ENCODE measurements at places on chromosomes 1 and 21.
A peak's percentile ranks its signal among the peaks of the same experiment; 100 is the strongest.

DNA sequence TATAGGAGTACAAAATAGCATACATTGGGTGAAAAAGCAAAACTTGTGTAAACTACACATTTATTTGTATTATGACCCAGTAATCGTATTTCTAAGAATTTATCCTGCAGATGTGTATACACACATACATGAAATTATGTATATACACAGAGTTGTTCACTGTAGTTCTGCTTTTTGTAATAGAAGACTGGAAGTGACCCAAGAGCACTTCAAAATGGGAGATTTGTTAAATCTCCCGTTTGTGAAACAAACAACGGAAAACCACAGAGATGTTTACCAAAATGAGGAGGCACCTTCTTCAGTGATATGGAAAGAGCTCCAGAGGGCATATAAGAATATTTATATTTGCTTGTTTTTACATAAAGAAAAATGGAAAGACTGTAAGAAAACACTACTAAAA lies 18.0 kb upstream of the MNDA start:
- DNase-seq: no peak

DNA sequence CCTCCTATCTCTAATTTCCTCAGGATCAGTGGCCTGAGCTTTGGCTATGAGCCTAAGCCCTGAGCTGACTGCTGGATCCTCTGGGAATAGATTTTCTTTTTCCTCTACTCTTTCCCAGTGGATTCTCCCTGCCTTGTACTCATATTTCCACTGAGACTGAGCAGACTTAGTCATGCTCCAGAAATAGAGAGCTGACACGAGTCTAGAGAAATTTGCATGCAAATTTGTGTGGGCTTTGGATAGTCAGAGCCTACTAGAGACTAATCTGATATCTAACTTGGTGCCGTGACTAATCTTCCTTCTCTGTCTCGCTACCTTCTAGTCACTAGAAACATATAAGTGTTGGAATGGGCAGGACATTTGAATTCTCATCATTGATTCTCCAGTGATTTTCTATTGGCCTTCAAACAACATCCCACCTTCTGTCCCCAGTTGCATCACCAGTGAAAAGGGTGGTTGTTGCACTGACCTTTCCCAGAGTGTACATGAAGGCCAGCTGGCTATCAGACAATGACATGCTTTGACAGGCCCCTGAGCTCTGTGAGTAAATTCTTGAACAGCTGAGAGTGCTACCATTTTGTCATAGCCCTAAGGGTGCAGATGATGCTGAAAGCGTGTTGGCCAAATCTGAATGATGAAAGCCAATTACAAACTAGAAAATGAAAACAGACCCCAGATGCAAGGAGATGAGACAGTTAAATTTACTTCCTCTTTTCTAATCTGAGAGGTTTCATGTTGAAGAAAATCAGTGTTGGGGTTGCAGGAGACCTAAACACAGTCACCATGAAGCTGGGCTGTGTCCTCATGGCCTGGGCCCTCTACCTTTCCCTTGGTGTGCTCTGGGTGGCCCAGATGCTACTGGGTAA lies at the start of gene FCRLA:
Gene FCRLA, plus strand, starts transcription at position 748 of the 866 bp plus-strand sequence. Its CDS starts 36 bp downstream, at position 784.
- peak; percentile 97 for DNase-seq

GRCh38 chr1:85976516-85977205 lies 179.9 kb downstream of the COL24A1 start:
- no peak for DNase-seq

DNA sequence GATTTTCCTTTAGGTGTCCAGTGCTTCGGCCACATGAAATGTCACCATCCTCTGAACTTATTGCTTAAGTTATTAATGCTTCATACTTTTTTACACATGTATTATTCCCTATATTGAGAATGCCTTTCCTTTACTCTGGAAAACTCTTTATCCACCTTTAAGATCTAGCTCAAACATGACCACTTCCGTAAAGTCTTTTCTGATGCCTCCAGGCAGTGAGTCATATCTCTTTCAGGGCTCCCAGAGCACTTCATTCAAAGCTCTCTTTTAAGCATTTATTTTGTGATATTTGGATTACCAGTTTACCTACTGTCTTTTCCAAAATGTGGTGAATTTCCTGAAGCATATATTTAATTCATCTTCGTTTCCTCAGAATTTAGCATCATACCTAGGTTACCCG lies 178.9 kb downstream of the HS2ST1 start:
- no peak for DNase-seq

DNA sequence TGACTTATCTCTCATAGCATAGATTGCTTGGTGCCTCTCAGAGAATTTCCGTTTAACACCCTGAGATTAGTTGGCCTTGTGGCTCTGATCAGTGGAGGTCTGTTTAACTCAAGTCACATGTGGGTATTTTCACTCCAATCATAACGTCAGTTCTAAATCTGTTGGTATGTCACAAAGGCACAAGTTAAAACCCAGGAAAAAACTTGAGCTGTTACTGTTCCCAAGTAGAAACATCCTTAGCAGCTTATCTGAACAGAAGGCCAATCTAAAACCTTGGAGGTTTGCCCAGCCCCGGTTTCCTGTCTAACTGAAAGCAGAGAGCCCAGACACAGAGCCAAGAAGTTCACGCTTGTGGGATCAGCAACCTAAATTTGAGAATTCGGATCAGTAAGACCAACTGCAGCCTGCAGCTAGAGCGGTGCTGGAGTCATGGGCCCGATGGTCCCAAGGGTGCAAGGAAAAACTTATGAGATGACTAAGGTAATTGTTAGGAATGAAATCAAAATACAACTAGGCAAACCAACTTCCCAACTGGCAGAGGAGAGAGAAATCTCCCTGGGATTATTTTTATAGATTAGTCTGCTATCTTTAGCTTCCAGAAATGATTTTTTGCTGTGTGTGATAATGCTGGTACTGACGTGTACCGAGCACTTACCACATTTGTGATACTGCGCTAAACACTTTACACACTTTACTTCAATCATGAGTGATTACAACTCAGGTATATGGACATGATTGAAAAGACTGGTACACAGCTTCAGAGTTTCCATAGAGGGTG lies 90.2 kb upstream of the C1orf21 start:
- DNase-seq: peak; percentile 100

GRCh38 chr1:206722751-206723461 lies 38.2 kb downstream of the MAPKAPK2 start:
- peak; percentile 43 for DNase-seq

- DNase-seq: no peak
Measured at GRCh38 chr1:80359666-80360065, 1353.1 kb upstream of the ADGRL4 start.

- no peak for DNase-seq
Measured at GRCh38 chr1:41340655-41341364, 20.4 kb upstream of the FOXO6 start.

GRCh38 chr1:170521818-170522217 lies 10.1 kb upstream of the GORAB start:
- no peak for DNase-seq

GRCh38 chr21:14318578-14318977 lies 64.4 kb downstream of the HSPA13 start:
- no peak for DNase-seq

GRCh38 chr1:165207853-165208515 lies 148.5 kb downstream of the LMX1A start:
- DNase-seq: no peak

DNA sequence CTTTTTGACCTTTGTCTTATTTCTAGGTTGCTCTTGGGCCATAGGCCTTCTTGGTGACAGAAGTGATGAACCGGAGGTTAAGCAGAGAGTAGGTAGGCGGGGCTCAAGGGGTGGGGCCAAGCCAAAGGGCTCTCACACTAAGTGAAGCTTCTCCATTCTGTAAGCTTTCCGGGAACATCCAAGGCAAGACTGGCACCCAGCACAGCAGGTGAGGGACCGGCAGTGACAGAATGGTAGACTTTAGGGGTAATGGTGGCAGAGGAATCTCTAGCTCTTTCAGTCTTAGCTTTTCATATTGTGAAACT lies at the start of gene TNFAIP8L2:
Gene TNFAIP8L2, plus strand, starts transcription at position 135 of the 305 bp plus-strand sequence. CDS start 2,049 bp downstream, outside the sequence.
- no peak for DNase-seq

GRCh38 chr1:157113106-157113505 lies 13.5 kb upstream of the ETV3L start:
- DNase-seq: no peak

DNA sequence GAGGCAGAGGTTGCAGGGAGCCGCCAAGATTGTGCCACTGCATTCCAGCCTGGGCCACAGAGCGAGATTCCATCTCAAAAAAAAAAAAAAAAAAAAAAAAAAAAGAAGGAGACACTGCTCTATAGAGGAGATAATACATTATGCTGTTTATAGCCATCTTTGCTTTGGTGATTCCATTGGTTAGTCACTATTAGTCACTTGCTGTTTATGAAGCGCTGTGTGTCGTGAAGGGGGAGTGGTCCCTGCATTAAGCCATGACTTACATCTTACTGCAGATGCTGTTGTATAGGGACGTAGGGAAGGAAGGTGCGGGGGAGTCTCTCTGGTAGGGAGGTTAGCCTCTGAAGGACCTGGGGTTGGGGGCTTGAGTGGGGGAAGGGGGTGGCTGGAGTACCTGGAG lies 48.3 kb downstream of the HUNK start:
- no peak for DNase-seq

- DNase-seq: peak; percentile 35
Measured at GRCh38 chr1:48203287-48203900, 19.1 kb upstream of the SLC5A9 start.

DNA sequence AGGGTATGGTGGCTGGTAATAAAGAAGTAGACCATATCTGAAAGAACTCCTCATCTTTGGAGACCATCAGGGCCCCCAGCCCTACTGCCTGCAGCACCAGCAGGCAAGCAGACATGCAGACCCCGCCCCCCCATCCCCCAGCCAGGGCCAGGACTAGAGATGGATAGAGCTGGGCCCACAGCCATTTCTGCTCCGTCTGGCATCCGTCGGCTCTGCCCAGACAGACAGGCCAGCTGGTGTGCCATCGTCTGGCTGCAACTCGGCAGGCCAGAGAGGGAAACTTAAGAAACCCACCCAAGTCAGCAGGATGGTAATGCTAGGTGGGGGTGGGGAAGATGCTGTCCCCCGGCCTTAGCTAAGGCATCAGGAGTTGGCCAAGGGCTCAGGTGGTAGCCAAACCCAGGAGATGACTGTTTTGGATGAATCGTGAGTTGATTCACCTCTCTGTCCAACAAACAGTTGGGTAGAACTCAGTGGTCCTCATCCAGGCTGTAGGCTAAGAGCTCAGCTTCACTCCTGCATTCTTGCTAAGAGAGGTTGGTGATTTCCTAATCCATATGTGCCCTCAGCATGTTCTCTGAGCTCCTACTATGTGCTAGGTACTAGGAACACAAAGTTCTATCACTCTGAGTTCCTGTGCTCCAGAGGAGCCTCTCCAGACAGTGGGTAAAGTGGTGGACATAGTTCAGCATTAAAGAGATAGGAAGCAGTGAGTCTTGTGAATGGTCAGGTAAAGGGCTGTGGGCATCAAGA lies 23.2 kb upstream of the TMEM222 start:
- DNase-seq: no peak

GRCh38 chr1:172646653-172647052 lies 12.2 kb upstream of the FASLG start:
- DNase-seq: peak; percentile 25

- DNase-seq: no peak
Measured at GRCh38 chr1:162165528-162165927, 96.0 kb downstream of the NOS1AP start.

GRCh38 chr1:23593556-23594148 lies 34.4 kb upstream of the ID3 start:
- DNase-seq: no peak

DNA sequence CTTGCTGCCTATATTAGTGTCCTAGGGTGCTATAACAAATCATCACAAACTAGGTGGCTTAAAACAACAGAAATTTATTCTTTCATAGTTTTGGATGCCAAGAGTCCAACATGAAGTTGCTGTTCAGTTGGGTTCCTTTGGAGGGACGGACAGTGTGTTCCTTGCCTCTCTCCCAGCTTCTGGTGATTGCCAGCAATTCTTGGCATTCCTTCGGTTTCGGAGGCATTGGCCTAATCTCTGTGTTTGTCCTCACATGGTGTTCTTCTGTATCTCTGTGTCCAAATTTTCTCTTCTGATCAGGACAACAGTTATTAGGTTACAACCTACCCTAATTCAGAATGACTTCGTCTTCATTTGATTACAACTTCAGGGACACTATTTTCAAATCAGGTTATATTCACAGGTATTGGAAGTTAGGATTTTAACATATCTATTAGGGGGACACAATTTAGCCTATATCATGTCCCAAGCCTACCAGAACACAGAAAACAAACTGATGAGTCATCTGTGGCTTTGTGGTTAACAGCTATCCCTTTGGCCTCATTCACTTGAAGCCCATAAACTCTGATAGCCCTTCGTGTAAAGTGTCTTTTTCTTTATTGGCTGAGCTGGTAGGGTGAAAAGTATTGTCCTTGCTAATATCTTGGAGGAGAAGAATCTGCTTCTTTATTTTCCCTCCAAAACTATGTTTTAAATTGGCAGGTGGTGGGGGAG lies 83.2 kb upstream of the PAPPA2 start:
- no peak for DNase-seq

DNA sequence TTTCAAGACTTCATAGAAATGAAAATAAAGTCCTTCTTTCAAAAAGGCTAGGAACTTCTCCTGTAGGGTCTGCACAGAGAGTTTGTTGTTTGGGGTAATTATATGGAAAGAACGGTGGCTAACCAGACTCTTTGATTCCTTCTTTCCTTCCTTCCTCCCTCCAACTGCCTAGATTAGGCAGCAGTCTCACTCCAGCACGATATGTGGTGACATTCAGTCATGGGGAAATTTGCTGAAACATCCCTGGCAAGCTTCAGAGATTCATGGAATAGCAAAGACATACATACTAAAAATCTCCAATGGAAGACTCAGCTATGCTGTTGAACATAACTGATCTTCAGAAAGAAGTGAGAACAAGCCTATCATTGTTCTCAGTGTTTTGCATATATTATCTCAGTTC lies 4.3 kb downstream of the NTMT2 start:
- no peak for DNase-seq

GRCh38 chr1:178579562-178579961 lies 66.7 kb downstream of the TEX35 start:
- no peak for DNase-seq

DNA sequence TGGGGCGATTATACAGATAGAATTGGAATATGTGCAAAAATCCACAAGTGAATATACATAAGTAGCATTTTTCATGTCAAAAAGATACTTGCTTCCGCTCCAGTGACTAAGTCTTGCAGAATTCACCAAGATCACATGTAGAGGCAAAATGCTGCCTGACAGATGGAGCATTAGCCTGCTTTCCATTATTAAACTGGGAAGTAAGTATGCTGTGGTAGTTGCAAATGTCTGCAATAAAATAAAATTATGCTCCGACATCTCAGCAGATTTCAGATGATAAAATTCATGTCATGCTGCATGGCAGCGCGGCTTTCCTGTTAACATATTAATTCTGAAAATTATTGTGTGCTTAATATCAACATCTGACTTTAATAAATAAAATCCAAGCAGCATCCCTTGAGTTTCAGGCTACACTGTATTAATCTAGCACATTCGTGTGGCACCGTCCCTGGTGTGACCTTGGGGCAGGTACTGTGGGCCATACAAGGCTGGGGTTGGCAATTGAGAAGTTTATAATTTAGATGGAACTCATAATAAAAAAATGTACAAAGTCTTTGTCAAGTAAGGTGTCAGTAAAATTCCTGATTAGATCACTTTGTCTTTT lies 366.4 kb upstream of the ZP4 start:
- no peak for DNase-seq

- peak; percentile 33 for DNase-seq
Measured at GRCh38 chr21:17513214-17514123, 626 bp downstream of the CXADR start.

- no peak for DNase-seq
Measured at GRCh38 chr1:186421446-186421845, 39.5 kb downstream of the PDC start.

- DNase-seq: peak; percentile 90
Measured at GRCh38 chr1:204072931-204073836, at the start of gene SOX13. TSS of gene SOX13 (plus strand) at chr1:204073115. CDS start at chr1:204112916, 39,801 bp downstream.

All from fibroblast of the aortic adventitia (primary cell).